ENCODE measurements at places on chromosomes 3 and 15.
A peak's percentile ranks its signal among the peaks of the same experiment; 100 is the strongest.

GRCh38 chr3:157101486-157101885 lies 58.5 kb downstream of the CCNL1 start:
- DNase-seq: no peak

DNA sequence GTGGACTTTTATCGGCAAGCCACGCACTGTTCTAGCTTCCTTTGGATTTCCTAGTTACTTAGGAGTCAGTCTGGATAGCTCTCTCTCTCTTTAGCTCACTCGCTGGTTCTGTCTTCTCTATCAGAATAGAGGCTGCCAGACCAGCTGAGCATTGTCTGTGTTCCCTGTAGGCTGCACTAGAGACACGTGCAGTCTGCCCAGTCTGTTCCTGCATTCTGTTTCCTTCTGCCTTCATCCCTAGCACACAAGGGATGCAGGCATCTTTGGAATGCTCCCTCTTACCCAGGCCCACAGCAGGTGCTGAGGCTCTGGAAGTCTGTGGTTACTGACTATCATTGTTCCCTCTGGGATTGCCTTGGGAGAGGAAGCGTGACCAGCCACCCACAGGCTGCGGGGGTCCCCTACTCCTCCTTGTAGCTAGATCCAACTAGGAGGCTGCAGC lies 322.8 kb downstream of the ZNF621 start:
- DNase-seq: no peak

DNA sequence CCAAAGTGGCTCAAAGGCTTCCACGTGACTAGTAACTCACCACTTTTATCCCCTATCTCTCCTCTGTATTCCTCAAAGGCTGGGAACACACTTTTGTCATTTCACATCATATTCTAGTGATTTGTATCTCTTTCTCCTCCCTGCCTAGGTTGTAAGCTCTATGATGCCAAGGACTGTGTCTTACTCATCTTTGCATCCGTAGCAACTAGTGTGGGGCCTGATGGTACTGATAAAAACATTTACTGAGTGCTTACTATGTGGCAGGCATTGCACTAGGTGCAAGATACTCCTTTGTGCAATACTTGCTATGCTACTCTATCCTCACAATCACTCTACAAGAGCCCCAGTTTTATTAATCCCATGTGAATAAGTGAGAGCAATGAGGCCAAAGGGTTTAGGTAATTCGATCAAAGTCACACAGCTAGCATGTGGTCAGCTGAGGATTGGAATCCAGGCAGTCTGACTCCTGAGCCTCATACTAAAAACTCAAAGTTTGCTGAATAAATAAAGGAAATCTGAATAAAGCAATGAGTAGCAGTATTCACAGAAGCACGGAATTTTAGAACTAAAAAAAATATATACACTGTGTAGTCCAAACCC lies 342.6 kb upstream of the ICE2 start:
- no peak for DNase-seq

DNA sequence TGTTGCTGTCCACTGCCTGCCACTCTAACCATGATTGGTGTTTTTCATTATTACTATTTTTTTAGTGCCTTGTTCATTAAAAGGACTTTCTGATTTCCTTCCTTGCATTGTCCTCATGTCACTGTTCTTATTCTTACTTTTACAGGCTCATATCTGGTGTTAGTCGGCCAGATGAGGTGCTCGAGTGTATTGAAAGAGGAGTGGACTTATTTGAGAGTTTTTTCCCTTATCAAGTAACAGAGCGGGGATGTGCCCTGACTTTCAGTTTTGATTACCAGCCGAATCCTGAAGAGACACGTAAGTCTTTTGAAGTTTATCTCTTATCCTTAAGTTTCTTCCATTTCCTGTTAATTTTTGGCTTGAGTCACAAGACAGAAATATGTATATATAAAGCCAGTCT lies 23.2 kb downstream of the QTRT2 start:
- no peak for DNase-seq

- DNase-seq: no peak
Observed at GRCh38 chr3:55177749-55178148, 249.9 kb upstream of the LRTM1 start.

DNA sequence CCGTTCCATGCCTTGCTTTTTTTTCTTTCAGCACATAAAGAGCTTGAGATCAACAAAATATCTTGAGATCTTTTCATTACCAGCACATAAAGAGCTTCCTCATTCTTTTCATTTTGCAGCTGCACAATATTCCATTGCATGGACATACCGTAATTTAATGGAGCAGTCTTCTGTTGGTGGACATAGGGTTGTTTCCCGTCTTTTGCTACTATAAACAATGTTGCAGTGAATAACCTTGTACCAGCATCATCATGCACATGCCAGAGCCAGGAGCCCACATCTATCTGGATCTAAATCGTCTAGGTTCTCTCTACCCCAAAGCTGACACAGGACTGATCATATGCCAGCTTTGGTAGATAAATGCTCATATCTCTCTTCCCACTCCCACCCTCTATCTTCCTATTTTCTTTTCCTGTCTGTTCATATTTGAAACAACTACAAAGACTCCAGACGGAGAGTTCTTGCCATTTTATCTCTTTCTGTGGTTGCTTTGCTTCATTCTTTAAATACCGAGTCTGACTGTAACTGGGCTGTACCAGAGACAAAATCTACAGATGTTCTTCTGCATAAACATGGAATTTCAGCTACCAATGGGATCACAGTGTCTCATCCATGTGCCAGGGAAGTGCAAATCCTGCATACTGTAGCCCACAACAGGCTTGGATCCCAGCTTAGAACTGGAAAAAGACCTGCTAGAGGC lies 47.1 kb upstream of the AKAP13 start:
- peak; percentile 86 for DNase-seq

GRCh38 chr3:56737006-56737405 lies 53.9 kb upstream of the TASOR start:
- DNase-seq: no peak

DNA sequence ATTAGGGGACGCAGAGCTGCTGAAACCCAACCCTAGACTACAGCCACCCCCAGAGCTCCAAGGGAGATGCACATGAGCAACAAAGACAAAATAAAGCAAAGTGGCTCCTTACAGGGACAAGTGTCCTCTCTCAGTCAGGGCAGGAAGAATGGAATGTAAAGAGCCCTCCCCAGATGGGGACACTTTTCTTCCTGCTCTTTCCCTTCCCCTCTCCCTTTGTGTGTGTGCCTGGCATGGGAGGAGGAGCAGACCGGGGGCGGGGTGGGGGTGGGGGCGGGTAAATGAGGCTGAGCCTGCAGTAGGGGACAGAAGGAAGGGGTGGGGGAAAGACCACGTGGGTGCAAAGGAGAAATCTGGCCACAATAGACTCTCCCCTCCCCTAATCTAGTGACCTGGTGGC lies 37.4 kb downstream of the ACAA1 start:
- DNase-seq: no peak

- DNase-seq: no peak
Observed at GRCh38 chr15:47924381-47924780, 196.4 kb upstream of the SLC24A5 start.

GRCh38 chr3:136249593-136249992 lies 547 bp upstream of the PCCB start:
- DNase-seq: no peak

DNA sequence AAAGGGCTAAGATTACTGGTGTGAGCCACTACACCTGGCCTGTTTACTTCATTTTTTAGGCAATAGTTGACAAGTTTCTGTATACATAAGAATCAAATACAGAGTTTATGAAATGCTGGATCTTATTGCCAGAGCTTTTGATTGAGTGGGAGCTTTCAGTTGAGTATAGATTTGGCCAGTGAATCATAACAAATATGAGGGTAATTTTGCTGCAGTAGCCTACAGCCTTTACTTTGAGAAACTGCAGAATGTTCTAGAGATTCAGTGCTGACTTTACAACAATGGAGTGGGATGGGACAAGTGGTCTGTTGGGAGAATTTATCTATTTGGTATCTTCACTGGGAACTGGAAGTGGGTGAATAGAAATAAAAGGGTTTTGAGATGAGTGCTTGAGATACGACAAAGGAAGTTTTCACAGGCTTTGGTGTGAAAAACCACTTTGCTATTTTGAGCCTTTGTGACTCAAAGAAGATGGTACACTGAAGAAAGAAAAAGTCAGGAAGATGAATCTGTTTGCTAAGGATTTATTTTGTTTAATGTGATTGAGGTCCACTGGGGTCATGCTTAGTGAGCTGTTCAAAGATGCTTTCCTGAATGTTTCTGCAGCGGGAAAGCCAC lies 227.8 kb downstream of the UBE2E2 start:
- DNase-seq: no peak

DNA sequence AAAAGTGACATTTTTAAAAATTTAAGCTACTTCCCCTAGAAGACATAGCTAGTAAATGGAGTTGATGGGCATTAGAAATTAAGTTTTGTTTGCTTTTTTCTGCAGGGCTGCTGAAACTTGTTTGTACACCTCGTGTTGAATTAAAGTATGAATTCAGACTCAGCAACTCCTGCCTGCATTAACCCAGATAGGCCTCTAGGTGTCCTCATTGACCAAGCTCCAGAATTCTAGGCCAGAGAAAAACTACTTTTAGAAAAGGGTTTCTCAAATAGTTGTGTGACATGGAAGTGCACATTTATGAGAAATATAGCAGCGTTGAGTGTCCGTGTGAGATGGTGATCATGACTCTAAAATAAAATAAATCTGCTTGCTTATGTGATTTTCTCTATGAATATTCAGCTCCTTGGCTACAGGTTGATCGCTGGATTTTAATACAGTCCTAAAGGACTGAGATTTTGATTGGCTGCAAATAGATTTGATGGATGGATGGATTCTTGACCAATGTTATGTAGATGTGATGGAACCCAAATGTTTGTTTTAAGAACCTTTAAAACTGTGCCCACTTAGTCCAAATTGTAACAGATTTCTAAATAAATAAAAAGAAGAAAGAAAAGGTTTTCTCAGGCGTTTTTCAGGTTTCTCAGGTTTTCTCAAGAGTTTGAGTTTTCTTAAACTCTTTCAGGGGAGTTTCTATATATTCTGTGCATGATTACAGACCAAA lies 39.4 kb upstream of the LMOD3 start:
- DNase-seq: no peak

DNA sequence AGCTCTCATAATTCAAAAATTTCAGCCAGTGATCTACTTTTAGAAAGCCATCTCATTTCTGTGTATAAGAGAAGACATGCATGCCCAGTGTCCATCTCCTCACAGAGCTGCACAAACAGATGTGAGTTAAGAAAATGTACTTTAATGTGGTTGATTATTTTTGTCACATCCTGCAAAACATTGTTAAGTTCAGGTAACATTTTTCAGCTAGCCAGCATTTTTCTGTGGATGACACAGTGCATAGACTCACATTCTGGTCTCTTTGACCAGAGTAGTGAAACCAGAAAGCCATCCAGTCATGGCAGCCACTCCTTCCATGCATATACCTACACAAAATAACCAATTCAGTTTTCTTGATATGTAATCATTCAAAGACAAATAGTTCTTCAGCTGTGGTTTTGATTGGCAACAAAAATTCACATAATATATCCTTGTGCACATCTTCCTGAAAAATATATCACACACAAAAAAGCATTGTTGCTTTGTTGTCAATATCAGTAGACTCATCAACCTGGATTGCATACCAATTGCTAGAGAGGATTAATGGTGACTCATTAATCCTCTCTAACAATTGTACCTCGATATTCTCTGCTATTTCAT lies 2.1 kb upstream of the PLSCR1 start:
- DNase-seq: no peak

DNA sequence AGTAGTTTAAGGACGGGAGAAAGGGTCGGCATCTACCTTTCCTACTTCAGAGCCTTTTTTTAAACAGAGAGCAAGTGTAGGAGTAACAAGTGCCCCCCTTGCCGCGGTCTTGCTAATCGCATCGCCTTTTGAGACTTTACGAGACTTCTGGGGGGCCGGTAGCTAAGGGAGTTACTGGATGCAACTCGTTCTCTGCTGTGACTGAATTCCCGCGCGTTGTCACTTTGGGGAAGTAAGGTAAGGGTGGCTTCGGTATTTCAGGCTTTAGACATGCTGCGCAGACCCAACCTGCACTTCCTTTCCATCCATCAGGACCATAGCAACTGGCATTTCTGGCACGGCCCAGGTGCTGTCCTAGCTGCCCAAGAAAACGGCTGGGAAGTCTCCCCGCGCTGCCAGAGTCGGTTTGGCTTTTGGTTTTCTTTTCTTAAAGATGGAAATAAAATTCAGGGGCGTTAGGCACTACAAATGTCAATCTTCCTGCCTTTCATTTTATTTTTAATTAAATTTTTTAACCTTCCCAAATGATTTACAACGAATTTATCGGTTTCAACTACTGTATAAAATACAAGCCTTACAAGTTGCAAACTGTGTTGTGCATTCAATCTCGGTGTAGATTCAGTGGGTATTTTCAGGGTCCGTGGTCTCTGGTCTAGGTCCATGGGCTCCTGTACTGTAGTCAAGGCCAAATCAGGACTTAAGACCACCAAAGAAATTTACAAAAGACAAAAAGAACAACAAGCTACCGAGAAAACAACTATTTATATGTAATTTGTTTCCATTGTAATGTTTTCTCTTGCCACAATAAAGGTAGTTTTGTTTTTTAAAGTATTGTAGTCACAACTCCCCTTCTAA lies 3.5 kb downstream of the MECOM start:
- DNase-seq: no peak

DNA sequence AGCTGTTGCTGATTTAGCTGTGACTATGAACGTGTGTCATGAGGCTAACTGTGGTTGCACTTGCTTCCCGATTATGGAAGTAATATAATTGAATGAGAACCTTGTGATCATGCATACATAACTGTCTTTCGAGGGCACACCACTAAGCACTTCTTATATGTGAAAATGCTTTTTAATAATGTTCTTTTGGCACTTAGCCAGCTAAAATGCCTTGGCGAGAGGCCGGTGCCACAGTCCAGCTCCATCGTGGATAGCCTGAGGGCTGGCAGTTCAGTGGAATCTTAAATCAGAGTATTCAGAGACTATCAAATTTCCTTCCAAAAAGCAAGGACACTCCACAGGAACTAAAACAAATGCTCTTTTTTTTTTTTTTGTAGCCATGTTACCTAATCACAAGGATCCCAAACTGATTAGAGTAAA lies 161.6 kb upstream of the FRMD4B start:
- DNase-seq: no peak

- DNase-seq: no peak
Observed at GRCh38 chr3:126685493-126685892, 18.5 kb upstream of the CHCHD6 start.

- DNase-seq: no peak
Observed at GRCh38 chr3:189041482-189042090, 130.2 kb upstream of the TPRG1 start.

- peak; percentile 54 for DNase-seq
Observed at GRCh38 chr15:55279746-55280351, 9.8 kb downstream of the RAB27A start.

DNA sequence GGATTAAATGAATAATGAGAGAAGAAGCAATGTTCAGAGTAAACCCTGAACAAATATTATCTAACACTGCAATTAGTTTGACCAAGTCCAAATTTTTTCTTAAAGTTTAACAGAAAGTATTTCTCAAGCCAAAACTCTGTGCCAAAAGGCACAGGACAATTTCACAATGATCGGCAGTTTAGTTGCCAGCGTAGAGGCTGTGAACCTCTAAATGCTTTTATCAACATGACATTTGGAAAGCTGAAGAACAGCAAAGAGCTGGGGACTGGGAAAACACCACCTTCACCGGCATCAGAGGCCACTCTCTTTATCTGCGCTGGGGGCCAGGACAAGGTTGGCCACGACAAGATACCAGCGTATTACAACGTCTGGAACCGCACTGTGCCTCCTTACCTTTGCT lies 125.6 kb downstream of the ADAMTS17 start:
- DNase-seq: no peak

- DNase-seq: no peak
Observed at GRCh38 chr3:114221165-114221880, 16.1 kb downstream of the ZNF80 start.

- no peak for DNase-seq
Observed at GRCh38 chr3:55690726-55691125, 203.6 kb upstream of the WNT5A start.

- DNase-seq: no peak
Observed at GRCh38 chr3:77571971-77572715, 532.2 kb downstream of the ROBO2 start.

Data from GM04503 (cell line).